ENCODE measurements at places on chromosomes 1 and 21. TPM values are rescaled to one million over a fixed set of nuclear protein-coding genes. Genes with fewer than 3 reads are reported as not detected.

DNA sequence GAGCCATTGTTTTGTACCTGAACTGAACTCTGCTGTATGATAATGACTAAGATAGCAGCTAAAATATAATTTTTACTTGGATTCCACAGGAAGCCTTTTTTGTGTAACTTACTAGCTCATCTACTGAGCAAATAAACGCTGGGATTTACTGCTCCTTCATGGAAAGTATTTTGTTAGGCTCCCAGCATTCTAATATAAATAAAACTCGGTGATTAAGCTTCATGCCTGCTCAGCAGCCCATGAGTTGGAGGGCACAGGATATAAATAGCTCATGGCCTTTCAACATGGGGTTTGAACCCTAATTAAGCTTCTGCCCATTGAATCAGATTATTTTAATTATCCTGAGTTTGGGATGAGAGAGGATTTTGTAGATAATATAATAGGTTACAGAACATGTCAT, 180.0 kb downstream of the PCP4 start:
- no peak overlapping the region for H3K4me3 ChIP-seq
- H3K27me3 ChIP-seq: peaks cover 5% of the 10 kb centered on the region
- H3K36me3 ChIP-seq: no peaks in the 10 kb centered on the region
- H3K4me1 ChIP-seq: peaks cover 6% of the 10 kb centered on the region
- no peak for DNase-seq
- peak overlapping the region; percentile 59 for H3K27ac ChIP-seq

- H3K4me3 ChIP-seq: no peak overlapping the region
- no peaks in the 10 kb centered on the region for H3K4me1 ChIP-seq
- no peaks in the 10 kb centered on the region for H3K36me3 ChIP-seq
- no peak overlapping the region for H3K27ac ChIP-seq
Observed at GRCh38 chr1:193919827-193920226, 733.4 kb upstream of the B3GALT2 start.

DNA sequence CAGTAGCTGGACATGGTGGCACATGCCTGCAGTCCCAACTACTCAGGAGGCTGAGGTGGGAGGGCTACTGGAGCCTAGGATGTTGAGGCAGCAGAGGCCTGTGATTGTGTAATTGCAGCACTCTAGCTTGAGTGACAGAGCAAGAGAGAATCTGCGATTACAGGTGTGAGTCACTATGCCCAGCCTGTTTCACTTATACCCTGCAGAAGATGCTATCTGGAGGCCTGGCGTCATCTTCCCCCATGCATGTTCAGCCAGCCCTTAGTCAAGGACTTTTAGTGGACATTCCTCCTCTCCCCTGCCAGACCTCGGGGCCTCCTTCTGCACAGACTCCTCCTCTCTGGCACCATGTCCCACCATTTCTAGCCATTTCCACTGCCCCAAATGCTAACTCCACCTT, 36.3 kb upstream of the RCC2 start:
- no peaks in the 10 kb centered on the region for H3K27me3 ChIP-seq
- no peak overlapping the region for H3K4me3 ChIP-seq
- no peaks in the 10 kb centered on the region for H3K4me1 ChIP-seq
- no peak for DNase-seq

DNA sequence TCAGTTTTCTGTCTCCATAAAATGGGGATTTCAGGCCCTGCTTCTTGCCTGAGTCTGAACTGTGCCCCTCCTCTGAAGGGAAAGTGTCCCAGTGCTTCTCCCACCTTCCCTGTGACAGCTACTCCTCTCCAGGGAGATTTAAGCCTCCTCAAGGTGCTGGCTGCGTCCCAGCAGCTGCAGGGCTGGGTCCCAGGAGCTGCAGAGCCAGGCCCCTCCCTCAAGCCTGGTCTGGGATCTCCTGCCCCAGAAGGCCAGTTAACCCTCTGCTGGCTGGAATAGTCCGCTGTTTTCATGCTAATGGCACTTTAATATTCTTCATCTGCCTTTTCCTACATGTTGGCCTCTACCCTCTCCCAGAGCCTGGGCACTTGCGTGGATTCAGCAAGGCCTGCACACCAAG, 99.0 kb downstream of the PLXNA2 start:
- no peak overlapping the region for H3K4me3 ChIP-seq
- no peak overlapping the region for H3K27ac ChIP-seq
- no peaks in the 10 kb centered on the region for H3K36me3 ChIP-seq

DNA sequence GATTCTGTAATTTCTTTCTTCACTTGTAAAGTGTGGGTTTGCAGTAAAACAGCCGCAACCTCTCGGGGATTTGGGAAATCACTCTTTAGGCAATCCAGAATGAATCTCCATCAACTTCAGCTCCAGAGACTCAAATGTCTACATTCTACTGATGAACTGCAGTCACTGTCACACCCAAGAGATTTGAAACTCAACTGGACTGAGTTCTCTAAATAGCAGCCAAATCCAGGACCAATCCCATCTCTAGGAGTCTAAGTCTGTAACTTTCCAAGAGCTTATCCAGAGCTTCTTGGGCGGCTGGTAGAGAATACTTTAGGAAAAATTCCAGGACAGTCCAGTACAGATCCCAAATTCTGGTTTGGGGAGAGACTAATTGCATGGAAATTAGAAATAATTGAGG, 62.9 kb downstream of the ADAMTS1 start:
- no peak overlapping the region for H3K4me3 ChIP-seq
- H3K27me3 ChIP-seq: no peaks in the 10 kb centered on the region
- peaks cover 19% of the 10 kb centered on the region for H3K4me1 ChIP-seq

DNA sequence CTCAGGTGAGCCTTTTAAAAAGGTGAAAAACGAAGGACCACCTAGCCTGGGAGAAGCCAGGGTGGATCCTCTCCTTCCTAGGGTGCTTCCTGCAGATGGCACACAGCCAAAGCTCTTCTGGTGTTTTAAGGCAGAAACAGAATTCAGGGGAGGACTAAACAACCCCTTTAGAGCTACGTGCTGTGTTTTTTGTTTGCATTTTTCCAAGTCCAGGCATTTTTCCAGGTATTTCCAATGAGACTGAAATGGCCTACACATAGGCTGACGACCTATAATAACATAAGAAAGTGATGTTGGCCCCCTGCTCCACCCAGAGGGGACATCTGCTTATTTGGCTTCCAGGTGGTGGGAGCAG, 83.8 kb downstream of the CAPZB start:
- H3K4me3 ChIP-seq: no peak overlapping the region
- peaks cover 7% of the 10 kb centered on the region for H3K36me3 ChIP-seq
- peaks cover 42% of the 10 kb centered on the region for H3K4me1 ChIP-seq
- peak overlapping the region; percentile 72 for H3K27ac ChIP-seq
- H3K27me3 ChIP-seq: no peaks in the 10 kb centered on the region
- DNase-seq: no peak

- DNase-seq: no peak
- H3K27ac ChIP-seq: no peak overlapping the region
- no peaks in the 10 kb centered on the region for H3K4me1 ChIP-seq
- no peak overlapping the region for H3K4me3 ChIP-seq
- no peaks in the 10 kb centered on the region for H3K27me3 ChIP-seq
- H3K36me3 ChIP-seq: peaks cover 52% of the 10 kb centered on the region
Observed at GRCh38 chr1:246748006-246748405, 23.8 kb downstream of the SCCPDH start.

- no peak overlapping the region for H3K4me3 ChIP-seq
- no peaks in the 10 kb centered on the region for H3K27me3 ChIP-seq
- no peak overlapping the region for H3K27ac ChIP-seq
- no peaks in the 10 kb centered on the region for H3K4me1 ChIP-seq
- H3K36me3 ChIP-seq: no peaks in the 10 kb centered on the region
Observed at GRCh38 chr1:246029616-246030015, 477.5 kb downstream of the SMYD3 start.

HRNR gene
- not detected for polyA plus RNA-seq

VWA5B1 gene
- not detected for polyA plus RNA-seq

NECTIN4 gene
- polyA plus RNA-seq: 14.2 TPM

C8B gene
- 0.15 TPM for polyA plus RNA-seq

MPZ gene
- 2.3 TPM for polyA plus RNA-seq

SLFNL1 gene
- 0.25 TPM for polyA plus RNA-seq

OR6K6 gene
- polyA plus RNA-seq: not detected

RIPPLY3 gene
- polyA plus RNA-seq: not detected

OLIG2 gene
- polyA plus RNA-seq: not detected

PLA2G2D gene
- not detected for polyA plus RNA-seq
